ENCODE measurements at places on chromosomes 16 and 17.

- no peak for DNase-seq
Observed at GRCh38 chr16:19776565-19776964, 58.5 kb downstream of the IQCK start.

- no peak for DNase-seq
Observed at GRCh38 chr17:53628011-53628410, 194.7 kb upstream of the KIF2B start.

DNA sequence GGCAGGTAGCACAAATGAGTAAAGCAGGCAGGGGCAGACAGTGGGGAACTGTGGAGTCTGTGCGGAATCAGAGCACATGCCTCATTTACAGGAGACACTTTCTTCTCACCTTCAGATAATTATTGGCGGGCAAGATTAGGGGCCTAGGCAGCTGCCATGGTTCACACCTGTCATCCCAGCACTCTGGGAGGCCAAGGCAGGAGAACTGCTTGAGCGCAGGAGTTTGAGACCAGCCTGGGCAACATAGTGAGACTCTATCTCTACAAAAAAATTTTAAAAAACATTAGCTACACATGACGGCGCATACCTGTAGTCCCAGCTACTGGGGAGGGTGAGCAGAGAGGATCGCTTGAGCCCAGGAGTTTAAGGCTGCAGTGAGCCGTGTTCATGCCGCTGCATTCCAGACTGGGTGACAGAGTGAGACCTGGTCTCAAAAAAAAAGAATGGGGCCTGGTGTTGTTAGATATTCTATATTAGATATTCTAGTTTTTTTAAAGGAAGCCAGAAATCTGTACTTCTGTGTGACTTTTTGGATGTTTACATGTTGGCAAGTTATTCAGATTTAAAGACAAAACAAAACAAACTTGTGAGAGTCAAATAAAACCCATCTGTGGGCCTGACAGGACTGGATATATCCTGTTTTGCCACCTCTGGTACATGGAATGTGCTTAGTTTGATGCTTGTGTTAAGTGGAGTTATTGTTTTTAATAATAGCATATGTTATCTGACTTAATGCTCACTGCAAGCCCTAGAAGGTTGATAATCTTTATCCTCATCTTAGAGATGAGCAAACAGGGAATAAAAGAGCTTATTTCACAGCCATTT lies 4.9 kb upstream of the LPCAT2 start:
- no peak for DNase-seq

- no peak for DNase-seq
Observed at GRCh38 chr17:80781211-80781610, 210.4 kb upstream of the CHMP6 start.

- DNase-seq = no peak
Observed at GRCh38 chr16:54509456-54509855, 222.9 kb upstream of the IRX3 start.

DNA sequence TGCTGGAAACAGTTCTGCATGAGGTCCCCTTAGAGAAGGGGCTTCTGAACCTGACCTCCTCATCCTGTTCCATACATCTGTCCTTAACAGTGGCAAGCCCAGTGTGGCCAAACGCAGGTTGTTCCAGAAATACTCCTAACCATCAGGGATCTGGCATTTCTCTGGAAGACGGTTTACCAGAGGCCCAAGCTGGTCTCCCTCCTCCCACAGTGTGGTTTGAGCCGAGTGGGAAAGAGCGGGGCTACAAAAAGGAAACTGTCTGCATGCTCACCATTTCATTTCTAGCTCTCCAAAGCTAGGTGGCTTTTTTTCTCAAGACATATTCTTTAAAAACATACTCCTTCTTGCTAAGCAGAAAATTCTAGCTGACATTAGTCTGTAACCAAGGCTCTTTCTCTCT lies 6.0 kb downstream of the MXRA7 start:
- DNase-seq = no peak

- no peak for DNase-seq
Observed at GRCh38 chr17:72699545-72699944, 392.9 kb downstream of the SLC39A11 start.

DNA sequence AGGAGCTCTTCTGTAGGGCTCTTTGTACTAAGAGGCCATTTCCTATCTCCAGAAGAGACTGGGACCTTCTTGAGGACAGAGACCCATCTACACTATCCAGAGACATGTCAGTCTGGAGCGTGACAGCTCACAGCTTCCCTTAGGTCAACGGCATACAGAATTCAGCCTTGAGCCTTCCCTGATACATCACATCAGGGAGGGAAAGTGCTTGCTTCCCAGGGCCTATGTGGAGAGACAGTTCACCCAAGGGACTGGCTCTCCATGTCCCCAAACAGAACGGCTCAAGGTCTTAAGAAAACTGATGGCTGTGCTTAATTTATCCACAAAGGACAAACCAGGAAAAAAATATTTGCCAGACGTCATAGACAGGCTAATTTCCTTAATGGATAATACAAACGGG lies 7.7 kb downstream of the CENPV start:
- DNase-seq = no peak

GRCh38 chr16:15672514-15673167 lies 22.6 kb downstream of the NDE1 start:
- peak; percentile 16 for DNase-seq

DNA sequence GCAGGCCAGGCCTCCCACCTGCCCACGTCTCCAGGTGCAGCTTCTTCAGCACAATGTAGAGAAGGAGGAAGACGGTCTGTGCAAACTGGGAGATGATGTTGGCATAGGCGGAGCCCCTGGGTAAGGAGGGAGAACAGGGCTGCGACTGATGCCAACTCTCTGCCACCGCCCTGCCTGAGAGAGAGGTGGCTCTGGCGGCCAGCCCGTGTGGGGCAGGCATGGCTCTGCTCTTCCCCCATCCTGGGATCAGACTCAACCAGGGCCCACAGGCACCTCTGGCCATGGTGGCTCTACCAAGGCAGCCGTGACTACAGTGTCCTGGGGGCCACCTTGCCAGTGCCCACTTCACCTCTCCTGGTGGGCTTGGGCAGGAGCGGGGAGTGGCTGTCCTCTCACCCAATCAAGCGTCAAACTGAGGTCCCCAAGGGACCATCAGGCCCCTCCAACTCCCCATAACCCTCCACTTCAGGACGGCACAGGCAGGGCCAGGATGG lies 8.6 kb downstream of the SLC47A2 start:
- DNase-seq = no peak
